ENCODE measurements at places on chromosomes 1 and 21.

- DNase-seq = no peak
Observed at GRCh38 chr1:189429610-189430009, 1048.1 kb downstream of the BRINP3 start.

GRCh38 chr1:198467907-198468306 lies 72.6 kb downstream of the ATP6V1G3 start:
- DNase-seq = no peak

DNA sequence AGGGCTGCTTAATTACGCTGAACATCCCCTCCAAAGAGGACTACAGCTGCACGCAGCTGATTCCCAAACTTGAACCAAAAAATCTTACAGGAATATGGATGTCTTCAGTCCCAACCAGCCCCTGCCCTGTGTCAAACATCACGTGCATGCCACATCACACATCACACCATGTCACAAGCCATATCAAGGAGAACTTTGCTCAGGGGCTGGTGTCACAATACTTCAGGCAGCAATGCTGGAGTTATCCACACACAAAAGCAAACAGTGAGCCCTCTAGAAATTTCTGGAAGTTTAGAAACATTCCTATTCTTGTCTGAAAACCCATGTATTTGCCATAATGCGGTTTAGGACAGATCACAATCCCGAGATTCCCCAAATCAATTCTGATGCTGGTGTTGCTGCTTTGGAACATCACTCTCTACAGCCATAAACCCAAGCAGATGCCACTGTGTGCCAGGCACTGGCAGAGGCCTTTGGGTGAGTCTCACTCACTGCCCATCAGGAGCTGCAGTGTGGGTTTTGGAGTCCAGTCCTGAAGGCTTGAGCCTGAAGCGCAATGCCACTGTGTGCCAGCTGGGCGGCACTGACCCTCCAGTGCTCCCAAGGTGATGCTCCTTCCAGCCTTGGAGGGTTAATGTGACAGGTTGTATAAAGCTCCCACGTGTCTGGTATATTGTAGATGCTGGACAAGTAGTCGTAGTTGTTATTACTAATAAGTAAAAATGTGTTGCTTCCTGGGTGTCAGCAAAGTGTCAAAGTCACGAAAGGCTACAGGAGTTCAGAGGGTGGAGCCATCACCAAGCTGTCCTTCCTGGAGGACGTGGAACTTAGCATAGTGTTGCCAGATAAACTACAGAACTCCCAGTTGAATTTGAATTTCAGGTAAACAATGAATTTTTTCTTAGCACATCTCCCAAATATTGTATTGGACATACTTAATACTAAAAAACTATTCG lies 20.1 kb upstream of the EFNA1 start:
- DNase-seq = no peak

DNA sequence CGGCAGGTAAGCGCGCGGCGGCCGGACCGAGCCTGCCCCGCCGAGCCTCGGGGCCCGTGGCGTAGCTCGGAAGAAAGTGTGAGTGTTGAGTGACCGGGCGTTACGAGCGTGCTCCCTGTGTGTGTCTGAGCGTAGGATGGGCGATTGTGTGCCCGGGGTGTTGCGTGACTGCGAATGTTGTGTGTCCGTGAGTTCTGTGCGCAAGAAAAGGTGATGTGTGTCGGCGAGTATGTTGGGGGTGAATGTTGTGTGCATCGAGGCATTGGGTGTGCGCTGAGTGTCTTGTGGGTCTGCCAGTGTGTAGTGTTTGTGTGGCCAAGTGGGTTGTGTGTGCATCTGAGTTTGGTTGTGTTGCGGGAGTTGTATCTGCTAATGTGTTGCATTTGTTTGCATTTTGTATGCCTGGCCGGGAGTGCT lies 398 bp downstream of the PTPRU start:
- no peak for DNase-seq

GRCh38 chr21:27423038-27423437 lies 456.1 kb upstream of the ADAMTS5 start:
- no peak for DNase-seq

DNA sequence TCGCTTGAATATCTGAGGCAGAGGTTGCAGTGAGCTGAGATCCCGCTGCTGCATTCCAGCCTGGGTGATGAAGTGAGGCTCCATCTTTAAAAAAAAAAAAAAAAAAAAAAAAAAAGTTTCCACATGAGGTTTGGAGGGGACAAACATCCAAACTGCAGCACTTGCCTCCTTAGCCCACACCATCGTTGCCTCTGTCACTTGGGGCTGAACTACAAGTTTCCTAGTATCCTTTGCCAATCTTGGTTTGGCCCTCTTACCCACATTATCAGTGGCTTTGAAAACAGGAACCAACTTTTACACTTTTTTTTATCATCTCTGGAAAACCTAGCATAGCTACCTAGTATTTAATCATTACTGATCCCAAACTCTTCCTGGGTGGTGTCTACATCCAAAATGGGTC lies 59.2 kb downstream of the CLSTN1 start:
- no peak for DNase-seq

DNA sequence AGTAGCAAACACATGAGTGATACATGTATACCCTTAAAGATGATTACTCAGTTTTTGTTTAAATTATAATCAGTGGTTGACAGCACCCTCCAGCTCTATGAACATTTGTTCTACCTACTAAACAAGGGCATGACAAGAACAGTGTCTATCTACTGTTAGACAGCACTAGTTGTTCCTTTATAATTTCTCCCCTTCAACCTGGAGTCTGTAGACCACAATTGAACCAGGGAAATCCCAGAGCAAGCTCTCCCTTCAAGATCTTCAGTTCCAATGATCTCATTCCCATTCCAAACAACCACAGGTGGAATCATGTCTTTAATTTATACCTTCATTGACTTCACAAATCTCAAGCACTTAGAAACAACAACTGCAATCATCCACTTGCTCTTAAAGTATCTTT lies 216.1 kb downstream of the HHIPL2 start:
- DNase-seq = no peak

DNA sequence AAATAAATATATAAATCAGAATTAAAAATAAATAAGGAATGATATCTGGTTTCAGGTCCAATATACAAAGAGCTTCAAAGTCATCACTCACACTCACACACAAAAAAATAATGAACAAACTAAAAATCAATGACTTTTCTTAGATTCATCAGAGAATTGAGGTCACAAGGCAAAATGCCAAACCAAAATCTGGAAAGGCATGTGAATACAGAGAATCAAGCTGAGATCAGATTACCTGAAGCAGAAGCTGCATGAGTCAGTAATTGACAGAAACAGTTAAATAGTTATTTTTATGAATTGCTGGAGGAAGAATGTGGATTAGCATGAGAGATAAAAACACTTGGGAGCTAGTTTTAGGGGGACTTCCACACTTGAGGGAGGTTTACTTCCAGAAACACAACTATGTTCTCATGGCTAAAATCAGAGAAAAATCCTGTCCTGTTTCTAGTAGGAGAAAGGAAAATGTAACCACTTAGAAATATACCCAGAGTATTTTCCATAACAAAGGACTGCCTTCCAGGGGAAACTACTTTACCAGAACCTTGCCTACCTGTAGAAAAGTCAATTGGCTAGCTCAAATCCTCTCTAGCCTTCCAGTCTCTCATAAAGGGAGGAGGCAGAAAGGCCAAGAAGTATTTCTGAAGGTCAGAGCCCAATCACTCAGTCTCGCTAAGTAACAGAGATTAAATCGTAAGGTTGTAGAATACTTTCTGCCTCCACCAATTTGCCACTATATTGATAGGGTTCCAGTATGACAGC lies 536.6 kb upstream of the NR5A2 start:
- DNase-seq = no peak

DNA sequence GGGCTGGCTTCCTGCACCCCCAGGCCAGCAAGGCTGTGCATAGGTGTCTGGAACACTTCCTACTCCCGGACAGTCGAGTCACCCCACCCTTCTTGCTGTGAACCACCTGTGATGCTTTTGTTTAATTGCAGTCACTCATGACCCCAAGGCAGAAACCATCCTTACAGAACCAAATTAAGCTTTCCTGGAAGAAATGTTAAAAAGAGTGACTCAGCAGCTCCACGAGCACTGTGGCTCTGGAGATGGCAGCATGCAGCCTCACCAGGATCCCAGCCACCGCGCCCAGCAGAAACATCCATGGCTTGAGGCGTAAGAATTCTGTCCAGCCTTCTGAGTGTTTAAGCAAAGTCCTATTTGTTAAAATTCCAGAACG lies 28.8 kb downstream of the SNAP47 start:
- no peak for DNase-seq

- DNase-seq = peak; percentile 51
Observed at GRCh38 chr1:156845055-156845952, 13.6 kb downstream of the INSRR start.

DNA sequence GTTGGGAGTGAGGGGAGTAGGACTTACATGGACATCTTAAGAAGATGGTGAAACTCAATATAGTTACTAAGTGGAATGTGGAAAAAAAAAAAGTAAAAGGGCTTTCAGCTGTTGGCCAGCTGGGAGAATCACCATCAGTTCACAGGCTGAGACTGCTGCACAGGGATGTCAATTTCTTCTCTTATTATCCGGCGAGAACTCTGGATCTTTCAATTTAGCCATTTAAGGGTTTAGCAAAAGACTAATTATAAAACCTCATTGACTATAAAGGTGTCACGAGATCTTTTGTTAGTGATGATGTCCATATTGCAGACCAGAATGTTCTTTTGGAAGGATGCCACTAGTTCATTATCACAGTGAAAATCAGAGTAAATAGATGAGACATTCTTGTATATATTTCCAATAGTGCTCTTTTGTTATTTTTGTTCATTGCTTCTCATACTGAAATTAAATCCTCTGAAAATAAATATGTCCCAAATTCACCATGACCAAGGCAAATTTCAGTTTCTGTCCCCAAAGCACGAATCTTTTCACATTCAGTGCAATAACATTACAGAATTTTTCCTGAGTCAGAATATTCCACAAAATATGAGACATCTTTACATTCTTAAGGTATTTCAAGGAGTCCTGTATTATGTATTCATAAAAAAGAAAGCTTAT lies 266.1 kb downstream of the DNM3 start:
- no peak for DNase-seq

DNA sequence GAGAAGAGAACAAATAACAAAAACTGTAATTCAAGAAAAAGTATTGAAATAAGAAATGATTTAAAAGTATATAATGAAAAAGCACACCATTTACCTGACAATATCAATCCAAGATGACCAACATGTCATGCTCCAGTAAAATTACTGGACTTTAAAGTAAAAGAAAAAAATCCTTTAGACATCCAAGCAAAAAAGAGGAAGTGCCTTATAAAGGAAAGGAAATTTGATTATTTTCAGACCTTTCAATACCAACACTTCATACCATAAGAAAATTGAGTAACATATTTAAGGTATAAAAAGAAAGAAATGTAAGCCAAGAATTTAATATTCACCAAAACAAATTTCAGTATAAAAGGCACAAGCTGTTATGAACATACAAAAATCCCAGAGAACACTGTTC lies 46.2 kb upstream of the SSX2IP start:
- no peak for DNase-seq

DNA sequence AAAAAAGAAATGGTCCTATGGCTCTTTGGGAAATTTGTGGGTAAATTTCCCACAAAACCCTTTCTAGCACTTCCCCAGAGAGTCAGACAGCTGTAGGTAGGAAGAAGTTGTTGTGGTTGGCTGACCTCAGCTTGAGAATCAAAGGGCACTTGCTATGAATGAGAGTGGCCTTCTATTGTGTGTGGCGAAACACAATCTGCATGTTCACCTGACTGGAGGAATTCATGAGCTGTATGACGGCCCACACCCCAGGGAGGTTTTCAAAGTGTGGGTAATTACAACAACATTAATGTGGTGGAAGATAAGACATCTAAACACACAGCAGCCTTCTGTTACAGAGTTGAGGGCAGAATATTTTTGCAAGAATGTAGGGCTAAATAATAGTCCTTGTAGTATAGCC lies 38.8 kb downstream of the NGF start:
- DNase-seq = no peak

- no peak for DNase-seq
Observed at GRCh38 chr1:25738499-25738898, 61.5 kb upstream of the SELENON start.

- DNase-seq = no peak
Observed at GRCh38 chr1:117318426-117318825, 48.8 kb upstream of the MAN1A2 start.

GRCh38 chr1:208565756-208566440 lies 321.7 kb upstream of the PLXNA2 start:
- DNase-seq = no peak

- DNase-seq = no peak
Observed at GRCh38 chr1:17575797-17576518, 36.5 kb downstream of the ARHGEF10L start.

DNA sequence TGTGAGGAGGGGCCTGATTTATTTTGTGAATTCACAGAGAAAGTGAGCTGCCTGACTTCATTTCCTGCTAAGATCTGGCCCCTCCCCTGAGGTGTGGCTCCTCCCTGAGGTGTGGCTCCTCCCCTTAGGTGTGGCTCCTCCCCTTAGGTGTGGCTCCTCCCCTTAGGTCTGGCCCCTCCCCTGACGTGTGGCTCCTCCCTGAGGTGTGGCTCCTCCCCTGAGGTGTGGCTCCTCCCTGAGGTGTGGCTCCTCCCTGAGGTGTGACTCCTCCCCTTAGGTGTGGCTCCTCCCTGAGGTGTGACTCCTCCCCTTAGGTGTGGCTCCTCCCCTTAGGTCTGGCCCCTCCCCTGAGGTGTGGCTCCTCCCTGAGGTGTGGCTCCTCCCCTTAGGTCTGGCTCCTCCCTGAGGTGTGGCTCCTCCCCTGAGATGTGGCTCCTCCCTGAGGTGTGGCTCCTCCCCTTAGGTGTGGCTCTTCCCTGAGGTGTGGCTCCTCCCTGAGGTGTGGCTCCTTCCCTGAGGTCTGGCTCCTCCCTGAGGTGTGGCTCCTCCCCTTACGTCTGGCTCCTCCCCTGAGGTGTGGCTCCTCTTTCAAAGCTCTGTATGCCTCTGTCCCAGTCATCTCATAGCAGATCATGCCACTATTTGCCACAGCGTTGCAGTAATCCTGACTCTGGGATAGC lies 26.9 kb upstream of the LRRC3 start:
- peak; percentile 37 for DNase-seq

GRCh38 chr1:23098463-23099170 lies 70.0 kb downstream of the LUZP1 start:
- DNase-seq = peak; percentile 62

DNA sequence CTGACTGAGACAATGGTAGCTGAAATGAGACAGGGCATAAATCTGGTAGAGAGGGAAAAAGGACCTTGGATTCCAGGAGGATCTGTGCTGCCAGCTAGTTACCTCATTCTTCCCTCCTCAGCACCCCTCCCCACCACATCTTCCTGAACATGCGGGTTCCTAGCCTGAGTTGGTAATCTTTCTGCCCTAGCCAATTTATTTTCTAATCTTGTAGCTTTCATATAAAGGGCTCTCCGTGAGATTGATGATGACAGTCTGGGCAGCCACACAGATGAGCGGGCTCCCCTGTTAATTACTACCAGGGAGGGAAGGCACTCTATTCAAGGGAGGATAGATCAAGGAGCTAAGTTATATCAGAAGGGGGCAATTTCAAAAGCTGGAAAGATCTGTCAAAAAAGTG lies 20.2 kb downstream of the ARHGEF11 start:
- DNase-seq = no peak

GRCh38 chr1:43853161-43853921 lies 80.3 kb upstream of the ARTN start:
- no peak for DNase-seq

GRCh38 chr1:51719146-51719545 lies 102.3 kb downstream of the OSBPL9 start:
- DNase-seq = no peak

GRCh38 chr1:168443899-168444298 lies 99.9 kb downstream of the XCL2 start:
- DNase-seq = peak; percentile 15

All from stimulated activated CD4-positive, alpha-beta T cell treated with anti-CD3 and anti-CD28 coated beads, Interleukin-15, amount 100 ng/mL, for 24 hours (primary cell).